ENCODE measurements at places on chromosomes 3 and 15.

- DNase-seq = no peak
Observed at GRCh38 chr15:60426870-60427508, 29.2 kb upstream of the ANXA2 start.

GRCh38 chr3:156150434-156151066, 30.2 kb downstream of the KCNAB1 start:
- DNase-seq = peak; percentile 59

GRCh38 chr3:141337523-141337854, 30.8 kb upstream of the ZBTB38 start:
- no peak for DNase-seq

DNA sequence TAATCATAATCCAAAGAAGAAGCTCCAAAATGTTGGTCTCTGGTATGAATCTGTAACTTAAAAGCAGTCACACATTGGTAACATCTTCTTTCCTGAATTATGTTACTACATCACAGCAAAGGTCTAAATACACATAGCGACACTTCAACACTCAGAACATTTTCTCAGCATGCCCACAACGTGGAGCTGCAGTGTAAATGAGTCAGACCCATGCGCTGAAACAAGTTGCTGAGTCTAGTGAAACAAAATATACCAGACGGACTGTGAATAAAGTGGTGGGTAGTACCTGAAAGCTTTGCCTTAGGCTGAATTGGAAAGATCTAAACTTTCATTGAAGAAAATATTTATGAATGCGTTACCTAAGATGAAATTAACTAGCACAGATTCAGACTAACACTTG, 33.2 kb upstream of the GOLGA8B start:
- no peak for DNase-seq

- DNase-seq = no peak
Observed at GRCh38 chr15:101689901-101690300, 34.4 kb downstream of the TARS3 start.

GRCh38 chr3:9142362-9142761, 107.1 kb downstream of the SRGAP3 start:
- DNase-seq = no peak

- DNase-seq = no peak
Observed at GRCh38 chr15:71508081-71508682, 302.2 kb upstream of the NR2E3 start.

DNA sequence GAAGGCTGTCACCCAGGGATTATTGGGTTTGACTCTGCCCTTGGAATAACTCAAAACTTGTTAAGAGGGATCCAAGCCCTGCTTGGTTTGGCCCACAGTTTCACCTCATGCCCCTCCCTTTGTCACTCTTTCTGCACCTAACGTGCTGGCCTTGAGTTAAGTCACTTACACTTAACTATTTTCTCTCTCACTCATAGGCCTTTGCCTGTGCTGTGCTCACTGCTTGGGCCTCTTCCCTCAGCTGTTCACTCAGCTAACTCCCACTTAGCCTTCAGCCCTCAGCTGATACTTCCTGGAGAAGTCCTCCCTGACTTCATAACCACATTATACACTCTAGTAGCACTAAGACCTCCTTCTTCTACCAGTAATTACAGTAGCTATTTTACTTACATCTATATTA, 133.3 kb downstream of the CMSS1 start:
- no peak for DNase-seq

DNA sequence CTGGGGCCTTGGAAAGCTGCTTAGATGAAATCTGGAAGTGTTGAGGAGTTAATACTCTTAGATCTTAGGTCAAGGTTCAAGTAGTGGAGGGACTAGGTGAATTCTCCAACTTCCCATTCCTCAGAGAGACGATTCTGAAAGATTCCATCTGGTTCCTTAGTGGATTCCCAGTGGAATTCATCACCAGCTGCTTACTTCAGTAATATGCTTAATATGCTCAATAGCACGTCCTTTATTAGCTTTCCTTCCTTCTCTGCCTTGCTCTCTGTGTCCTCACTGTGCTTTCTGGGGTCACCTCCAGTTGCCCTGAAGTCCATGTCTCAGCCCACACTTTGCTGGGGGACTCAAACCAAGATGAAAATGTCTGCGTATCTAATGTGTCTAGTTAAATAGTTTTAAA, 31.0 kb downstream of the CEP63 start:
- DNase-seq = no peak

GRCh38 chr15:52004806-52005205, 14.2 kb upstream of the MAPK6 start:
- DNase-seq = no peak

DNA sequence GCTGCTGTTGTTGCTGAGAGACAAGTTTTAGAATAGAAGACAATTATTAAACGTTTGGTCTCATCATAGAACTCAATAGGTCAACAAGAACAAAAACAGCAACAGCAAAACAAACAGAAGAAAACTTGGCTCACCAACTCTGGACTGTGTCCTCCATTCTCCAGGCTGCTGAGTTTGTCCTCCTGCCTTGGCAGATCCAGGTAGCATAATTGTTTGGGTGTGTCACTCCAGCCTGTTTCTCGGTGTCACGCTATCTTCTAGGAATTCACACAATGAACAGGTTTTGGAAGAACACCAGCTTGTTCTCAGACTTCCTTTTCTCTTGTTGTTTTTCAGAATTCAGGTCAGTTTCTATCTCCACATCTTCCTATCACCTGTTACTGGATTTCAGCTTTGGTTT, 34.7 kb downstream of the ARRDC4 start:
- no peak for DNase-seq

GRCh38 chr3:182509844-182510460, 283.4 kb upstream of the ATP11B start:
- no peak for DNase-seq

DNA sequence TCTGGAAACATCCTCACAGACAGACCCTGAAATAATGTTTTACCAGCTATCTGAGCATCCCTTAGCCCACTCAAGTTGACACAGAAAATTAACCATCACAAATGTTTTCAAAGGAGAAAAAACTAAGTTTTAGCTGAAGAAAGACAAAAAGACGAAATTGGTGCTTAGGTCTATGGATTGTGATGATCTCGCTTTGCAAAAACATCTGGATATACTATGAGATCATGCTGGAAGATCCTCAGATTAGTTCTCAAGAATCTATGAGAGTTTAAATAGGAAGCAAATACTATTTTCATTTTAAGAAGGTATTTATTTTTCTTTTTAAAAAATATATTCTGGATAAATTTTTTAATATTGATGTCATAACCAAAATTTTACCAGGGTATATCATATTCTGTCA, 42.6 kb upstream of the MBNL1 start:
- DNase-seq = no peak

GRCh38 chr3:30666572-30667279, 60.3 kb downstream of the TGFBR2 start:
- no peak for DNase-seq

DNA sequence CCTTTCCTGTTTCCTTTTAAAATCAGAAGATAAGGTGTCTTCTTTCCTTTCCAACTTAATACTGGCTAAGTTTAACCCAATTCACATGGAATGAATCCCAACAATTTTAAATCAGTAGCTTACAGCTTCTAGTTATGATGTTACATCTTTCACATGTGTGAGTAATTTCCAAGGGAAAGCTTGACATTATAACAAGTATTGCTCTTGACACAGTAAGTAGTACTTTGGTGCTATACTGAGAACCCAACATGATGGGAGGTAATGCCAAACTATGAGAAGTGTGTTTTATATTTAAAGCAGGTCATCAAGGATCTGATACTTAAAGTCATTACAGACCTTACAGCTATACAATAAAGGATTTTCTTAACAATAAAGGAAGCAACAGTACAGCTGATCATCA, 29.1 kb downstream of the RABL3 start:
- no peak for DNase-seq

GRCh38 chr3:45105855-45106671, 40.1 kb downstream of the CDCP1 start:
- peak; percentile 45 for DNase-seq

- DNase-seq = no peak
Observed at GRCh38 chr3:127089486-127090145, 103.3 kb upstream of the PRR23E start.

DNA sequence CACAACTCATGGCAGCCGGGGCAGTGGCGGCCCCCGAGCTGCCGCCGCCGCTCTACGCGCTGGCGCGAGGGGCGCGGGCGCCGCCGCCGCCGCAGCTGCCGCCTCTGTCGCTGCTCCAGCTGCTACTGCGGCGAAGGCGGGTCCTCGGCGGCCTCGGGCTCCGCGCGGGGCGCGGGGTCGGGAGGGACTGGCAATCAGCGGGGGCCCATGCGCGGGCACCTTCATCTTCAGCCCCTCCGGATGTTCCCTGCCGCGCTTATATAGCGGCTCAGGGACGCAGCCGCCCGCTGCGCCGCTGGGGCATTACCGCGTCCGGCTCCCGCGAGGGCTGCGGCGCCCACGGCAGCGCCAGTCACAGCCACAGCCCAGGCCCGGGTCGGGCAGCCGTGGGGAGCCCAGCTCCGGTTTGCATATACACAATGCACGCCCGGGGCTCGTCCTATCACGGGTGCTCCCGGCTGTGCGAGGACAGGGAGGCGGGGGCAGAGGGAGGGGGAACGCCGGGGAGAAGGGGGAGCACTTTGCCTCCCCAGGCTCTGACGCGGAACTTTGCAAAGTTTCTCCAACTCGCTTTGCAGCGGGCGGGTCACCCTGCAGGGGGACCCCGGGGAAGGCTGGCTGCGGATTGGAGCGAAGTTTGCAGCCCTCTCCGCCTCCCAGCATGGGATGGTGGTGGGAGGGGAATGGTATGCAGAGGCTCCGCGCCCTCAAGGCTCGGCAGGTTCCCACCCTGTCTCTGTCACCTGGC, at the start of gene VGLL3:
TSS of gene VGLL3 (minus strand) at position 416 of the 748 bp plus-strand sequence. CDS start at position 10, 406 bp downstream.
- no peak for DNase-seq

DNA sequence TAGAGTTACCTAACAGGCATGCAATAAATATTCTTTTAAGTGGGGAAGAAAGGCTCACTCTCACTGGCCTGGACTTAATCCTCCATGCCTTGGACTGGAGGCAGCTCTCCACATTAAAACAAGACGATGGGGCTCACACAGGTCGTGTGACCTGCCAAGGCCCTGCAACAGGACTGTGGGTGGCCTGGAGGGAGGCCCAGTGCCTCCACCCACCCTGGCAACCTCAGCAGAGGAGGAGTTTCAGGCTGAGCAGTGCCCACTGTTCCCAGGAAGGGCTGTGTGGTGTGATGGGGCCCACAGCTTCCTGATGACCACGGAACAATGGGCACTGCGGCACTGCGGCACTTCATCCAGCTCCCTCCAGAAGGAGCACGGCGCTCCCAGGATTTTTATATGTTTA, 5.5 kb downstream of the UROC1 start:
- DNase-seq = no peak

- no peak for DNase-seq
Observed at GRCh38 chr3:161251716-161252115, 30.6 kb downstream of the NMD3 start.

DNA sequence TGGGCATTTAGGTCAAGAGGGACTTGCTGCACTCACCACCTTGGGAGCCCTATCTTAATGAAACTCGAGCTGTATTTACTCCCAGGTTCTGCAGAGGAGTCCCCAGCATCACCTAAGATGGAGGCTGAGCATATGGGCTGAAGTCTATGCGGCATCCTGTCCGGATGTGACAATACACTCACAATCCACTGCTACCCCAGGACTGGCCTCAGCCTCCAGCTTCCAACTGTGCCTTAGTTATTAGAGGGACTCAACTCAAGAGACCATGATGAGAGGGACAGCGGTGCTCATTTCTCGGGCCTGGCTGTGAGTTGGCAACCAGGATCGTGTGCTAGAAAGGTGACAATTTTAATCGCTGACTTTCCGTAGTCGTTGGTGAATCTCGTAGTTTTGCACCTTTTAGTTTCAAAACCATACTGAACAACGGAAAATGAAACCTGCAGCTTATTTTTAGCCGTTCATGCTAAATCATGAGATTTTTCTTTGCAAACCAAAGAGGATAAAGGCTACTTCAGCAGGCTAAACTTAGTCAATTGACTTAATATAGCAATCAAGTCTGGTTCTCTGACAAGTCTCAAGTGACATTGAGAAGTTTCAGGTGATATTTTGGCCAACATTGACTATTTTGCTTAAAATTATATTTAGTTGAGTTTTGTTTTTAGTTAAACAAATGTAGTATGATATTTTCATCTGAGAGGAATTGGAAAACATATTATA, 11.1 kb downstream of the ZBTB38 start:
- no peak for DNase-seq

DNA sequence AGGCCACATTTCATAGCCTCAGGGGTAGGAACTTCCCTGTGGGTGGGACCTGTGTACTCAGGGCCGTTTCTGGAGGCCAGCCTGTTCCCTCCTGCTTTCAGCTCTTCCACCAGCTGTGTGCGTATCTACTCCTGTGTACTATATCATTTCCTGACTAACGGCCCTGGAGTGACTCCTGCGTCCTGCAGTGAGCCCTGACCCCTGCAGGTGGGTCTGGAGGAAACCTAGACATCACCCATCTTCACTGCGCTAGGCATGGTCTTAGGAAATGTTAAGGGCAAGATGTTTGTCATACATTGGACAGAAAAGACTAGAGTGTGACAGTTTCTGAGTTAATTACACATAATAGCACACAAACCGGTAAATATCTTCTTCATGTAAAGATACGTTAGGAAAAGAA, 297.3 kb downstream of the GABRB3 start:
- DNase-seq = no peak

GRCh38 chr15:100763835-100764750, 115.5 kb upstream of the ALDH1A3 start:
- no peak for DNase-seq

DNA sequence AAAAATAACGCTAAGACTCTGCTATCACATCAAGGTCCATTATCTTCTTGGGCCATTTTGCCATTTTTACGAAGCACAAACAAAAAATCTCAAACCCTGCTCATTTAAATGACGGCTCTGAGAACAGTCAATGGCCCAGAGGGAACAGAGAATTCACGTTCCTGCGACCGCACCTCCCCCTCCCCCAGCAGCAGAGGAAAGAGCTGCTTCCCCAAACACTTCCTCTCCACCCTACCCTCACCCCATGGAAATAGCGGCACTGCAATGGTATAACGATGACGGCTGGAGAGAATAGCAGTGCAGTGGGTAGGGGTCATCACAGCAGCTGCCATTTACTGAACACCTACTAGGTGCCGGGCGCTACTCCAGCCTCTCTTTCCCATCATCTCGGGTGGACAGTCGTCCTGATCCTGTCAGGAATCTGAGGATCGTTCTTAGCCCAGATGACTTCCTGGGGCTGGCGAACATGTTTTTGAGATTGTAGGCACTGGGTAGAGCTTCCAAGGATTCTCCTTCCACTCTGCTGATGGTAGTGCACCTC, 113.3 kb downstream of the IQSEC1 start:
- DNase-seq = no peak

DNA sequence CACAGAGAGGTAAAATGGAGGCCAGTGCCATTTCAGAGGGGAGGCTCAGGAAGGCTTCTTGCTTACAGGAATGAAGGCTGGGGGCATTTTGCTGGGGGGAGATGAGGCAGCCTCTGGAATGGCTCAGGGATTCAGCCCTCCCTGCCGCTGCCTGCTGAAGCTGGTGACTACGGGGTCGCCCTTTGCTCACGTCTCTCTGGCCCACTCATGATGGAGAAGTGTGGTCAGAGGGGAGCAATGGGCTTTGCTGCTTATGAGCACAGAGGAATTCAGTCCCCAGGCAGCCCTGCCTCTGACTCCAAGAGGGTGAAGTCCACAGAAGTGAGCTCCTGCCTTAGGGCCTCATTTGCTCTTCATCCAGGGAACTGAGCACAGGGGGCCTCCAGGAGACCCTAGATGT, 39.9 kb downstream of the MESD start:
- no peak for DNase-seq
